ENCODE measurements at places on chromosomes 2 and 18.

- no peak for DNase-seq
Observed at GRCh38 chr2:187782301-187782700, 228.1 kb upstream of the TFPI start.

GRCh38 chr2:234754126-234754525, 197.7 kb upstream of the SH3BP4 start:
- no peak for DNase-seq

GRCh38 chr2:109125593-109126500, 3.2 kb upstream of the SH3RF3 start:
- peak; percentile 82 for DNase-seq

GRCh38 chr18:79770826-79771225, 26.9 kb upstream of the KCNG2 start:
- no peak for DNase-seq
